Colonic mucosa (tissue), 4 donors: ENCODE measurements at places on chromosomes 1 and 21. TPM values are rescaled to one million over a fixed set of nuclear protein-coding genes. Genes with fewer than 3 reads are reported as not detected.
A peak's percentile ranks its signal among the peaks of the same experiment; 100 is the strongest.

Gene KRTAP7-1
- not detected for total RNA-seq

Gene FAM72D
- total RNA-seq: 0.96 TPM

Gene GRHL3
- total RNA-seq: 0.64 TPM

DNA sequence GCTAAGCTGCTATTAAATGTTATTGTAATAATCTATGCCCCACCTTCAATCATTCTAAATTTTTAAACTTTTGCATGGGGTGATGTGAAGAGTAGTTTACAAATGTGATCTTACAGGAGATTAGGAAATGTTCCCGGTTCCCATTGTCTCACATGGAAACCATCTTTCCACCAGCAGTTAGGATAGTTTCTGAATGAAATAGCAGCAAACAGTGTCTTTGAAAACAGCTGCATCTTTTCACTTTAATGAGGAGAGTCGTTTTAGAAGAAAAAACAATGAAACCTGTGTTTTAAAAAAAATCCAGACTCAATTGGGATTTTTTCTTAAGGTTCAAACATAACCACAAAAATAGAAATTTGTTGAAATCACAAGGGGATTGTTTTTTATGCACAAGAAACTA, 134.2 kb downstream of the TLR5 start:
- no peaks in the 10 kb centered on the region for H3K4me1 ChIP-seq
- H3K27me3 ChIP-seq: no peaks in the 10 kb centered on the region
- H3K27ac ChIP-seq: no peak overlapping the region
- H3K4me3 ChIP-seq: no peak overlapping the region

DNA sequence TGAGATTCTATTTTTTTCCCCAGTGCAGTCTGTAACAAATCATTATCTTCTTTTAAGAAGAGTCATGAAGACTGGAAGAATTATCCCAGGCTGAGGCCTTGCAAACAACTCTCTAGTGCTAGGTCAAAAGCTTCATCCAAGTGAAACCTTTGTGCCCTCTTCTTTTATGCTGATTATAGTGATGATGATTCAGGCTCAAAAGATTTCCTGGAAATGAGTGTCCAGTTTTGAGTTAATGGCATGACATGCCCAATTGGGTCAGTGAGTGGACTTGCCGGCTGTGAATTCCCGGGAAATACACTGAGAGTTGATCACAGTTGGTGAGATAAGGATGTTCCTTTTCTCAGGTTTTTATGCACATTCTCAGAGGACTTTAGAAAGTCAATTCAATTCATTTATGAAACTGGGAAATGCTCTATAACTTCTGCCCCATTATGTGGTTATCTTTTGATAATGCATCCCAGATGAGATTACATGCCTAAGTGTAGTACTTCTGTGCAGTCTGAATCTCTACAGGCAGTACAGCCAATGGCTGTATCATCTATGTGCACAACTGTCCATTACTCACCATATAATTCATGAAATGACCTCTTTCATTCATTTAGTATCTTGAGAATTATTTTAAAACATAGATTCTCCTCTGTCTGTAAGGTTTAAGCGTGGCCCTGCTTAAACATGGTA, 66.2 kb downstream of the S1PR1 start:
- H3K36me3 ChIP-seq: no peaks in the 10 kb centered on the region
- no peaks in the 10 kb centered on the region for H3K4me1 ChIP-seq
- DNase-seq: no peak
- H3K27ac ChIP-seq: no peak overlapping the region
- H3K27me3 ChIP-seq: no peaks in the 10 kb centered on the region
- no peak overlapping the region for H3K4me3 ChIP-seq

DNA sequence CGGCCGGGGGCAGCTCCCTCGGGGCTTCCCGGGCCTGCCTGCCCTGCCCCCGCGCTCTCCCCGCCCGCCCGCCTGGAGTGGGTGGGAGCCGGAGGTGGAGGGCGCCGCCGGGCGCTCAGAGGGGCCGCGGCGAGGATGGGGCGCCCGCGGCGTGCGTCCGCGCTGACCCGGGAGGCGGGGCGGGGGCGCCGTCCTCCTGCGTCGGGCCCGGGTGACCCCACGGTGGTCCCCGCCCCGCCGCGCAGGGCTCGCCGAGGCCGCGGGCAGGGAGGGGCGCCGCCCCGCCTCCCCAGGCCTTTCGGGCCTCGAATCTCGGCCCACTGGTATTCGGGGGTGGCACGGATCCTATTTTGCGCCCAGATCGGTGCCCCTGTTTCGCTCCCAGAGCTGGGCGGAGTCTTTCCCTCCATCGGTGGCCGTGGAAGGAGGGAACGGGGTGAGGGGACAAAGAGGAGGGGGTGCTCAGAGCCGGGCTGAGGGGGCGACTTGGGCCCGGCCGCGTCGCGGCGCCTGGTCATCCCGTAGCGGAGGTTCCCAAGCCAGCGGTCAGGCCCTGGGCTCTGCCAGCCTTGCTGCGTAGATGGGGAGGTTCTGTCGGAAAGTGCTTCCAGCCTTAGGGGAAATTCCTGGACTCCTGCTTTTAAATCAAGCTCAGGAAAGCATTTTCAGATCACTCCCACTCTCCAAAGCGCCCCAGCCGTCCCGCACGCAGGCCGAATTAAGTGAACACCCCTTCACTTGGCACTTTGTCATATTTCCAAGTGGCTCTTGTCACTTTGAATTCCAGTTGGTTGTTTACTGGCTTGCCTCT, 545 bp downstream of the PATJ start:
- H3K36me3 ChIP-seq: no peaks in the 10 kb centered on the region
- H3K4me1 ChIP-seq: no peaks in the 10 kb centered on the region
- no peaks in the 10 kb centered on the region for H3K27me3 ChIP-seq
- H3K4me3 ChIP-seq: peak overlapping the region; percentile 82

DNA sequence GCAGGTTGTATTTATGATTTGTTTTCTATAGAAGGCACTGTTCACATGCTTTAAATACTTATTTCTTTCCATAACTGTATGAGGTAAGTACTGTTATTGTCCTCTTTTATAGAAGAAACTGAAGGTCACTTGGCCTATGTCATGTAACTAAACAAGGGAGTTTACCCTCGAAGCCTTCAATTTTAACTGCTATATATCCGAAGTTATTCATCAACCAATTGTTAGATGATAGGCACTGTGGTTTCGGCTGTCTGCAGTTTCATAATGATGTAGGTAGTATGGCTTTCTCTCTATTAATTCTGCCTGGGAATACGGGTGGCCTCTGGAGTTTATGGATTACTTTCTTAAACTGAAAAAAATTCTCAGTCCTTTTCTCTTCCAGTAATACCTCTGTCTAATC, 413.3 kb upstream of the ADGRL2 start:
- peaks cover 5% of the 10 kb centered on the region for H3K4me1 ChIP-seq
- H3K27me3 ChIP-seq: no peaks in the 10 kb centered on the region
- no peaks in the 10 kb centered on the region for H3K36me3 ChIP-seq
- peak overlapping the region; percentile 46 for H3K27ac ChIP-seq

DNA sequence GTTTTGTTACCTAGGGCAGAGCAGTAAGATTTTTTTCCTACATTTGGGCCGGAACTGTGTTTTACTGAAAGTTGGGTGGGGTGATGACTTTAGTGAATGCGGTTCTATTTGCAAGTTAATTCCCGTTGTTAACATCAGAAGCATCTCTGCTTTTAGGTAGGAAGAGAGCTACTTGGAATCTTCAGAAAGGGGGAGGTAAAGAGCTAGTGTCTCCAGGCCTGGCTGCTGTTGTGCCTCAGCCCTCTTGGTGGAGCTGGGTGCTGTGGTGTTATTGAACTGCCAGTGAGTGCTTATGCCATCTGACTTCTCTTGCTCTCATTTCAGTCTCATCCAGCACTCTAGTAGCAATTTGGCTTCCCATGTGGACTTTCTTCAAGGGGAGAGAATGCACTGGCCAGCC, 3.4 kb downstream of the KDM4A start:
- H3K36me3 ChIP-seq: peaks cover 5% of the 10 kb centered on the region
- H3K4me3 ChIP-seq: no peak overlapping the region
- no peak overlapping the region for H3K27ac ChIP-seq
- no peak for DNase-seq

- no peaks in the 10 kb centered on the region for H3K36me3 ChIP-seq
- H3K27ac ChIP-seq: no peak overlapping the region
- no peaks in the 10 kb centered on the region for H3K4me1 ChIP-seq
- no peak overlapping the region for H3K4me3 ChIP-seq
Observed at GRCh38 chr1:111030590-111030989, 66.9 kb upstream of the LRIF1 start.

- H3K4me3 ChIP-seq: no peak overlapping the region
- H3K27ac ChIP-seq: no peak overlapping the region
- no peaks in the 10 kb centered on the region for H3K36me3 ChIP-seq
- no peaks in the 10 kb centered on the region for H3K27me3 ChIP-seq
- H3K4me1 ChIP-seq: no peaks in the 10 kb centered on the region
Observed at GRCh38 chr21:19648391-19648790, 1244.8 kb upstream of the TMPRSS15 start.

DNA sequence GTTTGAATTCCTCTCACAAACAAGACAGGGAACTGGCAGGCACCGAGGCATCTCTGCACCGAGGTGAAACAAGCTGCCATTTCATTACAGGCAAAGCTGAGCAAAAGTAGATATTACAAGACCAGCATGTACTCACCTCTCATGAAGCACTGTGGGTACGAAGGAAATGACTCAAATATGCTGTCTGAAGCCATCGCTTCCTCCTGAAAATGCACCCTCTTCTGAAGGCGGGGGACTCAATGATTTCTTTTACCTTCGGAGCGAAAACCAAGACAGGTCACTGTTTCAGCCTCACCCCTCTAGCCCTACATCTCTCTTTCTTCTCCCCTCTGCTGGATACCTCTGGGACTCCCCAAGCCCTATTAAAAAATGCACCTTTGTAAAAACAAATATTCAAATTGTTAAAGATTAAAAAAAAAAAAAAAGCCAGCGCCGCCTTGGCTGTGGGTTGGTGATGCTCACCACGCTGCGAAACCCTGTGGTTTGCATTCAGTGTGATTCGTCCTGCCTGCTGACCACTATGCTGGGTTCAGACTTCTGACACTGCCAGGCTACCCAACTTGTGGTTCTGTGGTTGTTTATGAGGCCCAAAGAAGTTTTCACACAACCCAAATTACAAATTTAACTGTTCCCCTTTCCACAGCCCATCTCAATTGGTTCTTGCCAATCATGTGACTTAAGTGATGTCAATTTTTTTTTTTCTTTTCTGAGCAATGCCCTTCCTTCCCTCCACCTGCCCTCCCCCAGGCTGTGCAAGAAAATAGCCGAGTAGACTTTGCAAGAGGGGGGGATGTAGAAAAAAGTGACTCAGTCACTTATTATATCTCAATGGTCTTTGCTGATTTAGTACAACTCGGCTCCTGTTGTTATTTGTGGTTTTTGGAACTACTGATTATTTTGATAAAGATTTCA, at the start of gene RUNX1:
RUNX1 (minus strand) TSS at position 597 of the 912 bp plus-strand sequence.
- no peaks in the 10 kb centered on the region for H3K36me3 ChIP-seq
- peak within 1 kb of the TSS; percentile 69 for H3K27ac ChIP-seq
- peak; percentile 50 for DNase-seq
- peak within 1 kb of the TSS; percentile 21 for H3K4me3 ChIP-seq
- H3K27me3 ChIP-seq: no peaks in the 10 kb centered on the region
- peaks cover 5% of the 10 kb centered on the region for H3K4me1 ChIP-seq

DNA sequence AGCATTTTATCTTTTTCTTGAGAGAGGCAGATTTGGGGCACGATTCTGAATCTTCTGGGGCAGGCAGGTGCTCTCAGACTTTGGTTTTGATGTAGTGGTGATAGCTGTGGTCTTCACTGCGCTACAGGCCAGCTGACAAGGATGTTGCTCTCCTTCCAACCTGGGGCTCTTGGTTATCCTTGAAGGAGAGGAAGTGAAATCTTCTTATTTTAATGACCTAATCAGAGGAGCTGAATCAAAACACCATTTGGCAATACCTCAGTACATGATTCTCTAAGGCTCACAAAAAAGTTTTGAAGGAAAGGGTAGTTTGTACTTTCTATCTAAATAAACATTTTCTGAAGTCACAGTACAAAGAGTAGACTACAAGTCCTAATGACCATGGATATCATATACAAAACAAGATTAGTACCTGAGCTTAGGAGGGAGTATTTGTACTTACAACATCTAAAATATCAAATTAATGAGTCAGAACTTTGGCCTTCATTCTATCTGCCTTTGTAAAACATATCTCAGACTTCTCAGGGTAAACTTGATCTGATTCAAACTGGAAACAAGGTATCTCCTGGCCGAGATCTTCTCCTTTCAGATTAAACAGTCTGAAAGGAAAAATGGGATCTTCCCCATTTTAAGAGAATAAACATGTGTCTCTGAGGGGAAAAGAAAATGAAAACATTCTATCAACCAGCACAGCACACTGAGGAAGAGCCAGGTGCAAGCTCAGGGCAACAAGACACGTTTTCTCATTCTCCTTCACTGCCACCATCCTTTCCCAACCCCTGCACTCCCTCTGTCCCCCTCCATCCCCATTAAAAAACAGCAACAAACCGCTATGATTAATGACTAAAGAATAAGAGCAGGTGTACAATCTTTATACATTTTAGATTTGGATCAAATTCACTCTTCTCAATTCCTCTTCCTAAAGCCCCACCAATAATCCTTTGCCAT, 69.2 kb downstream of the SH3GLB1 start:
- no peak for DNase-seq
- H3K36me3 ChIP-seq: no peaks in the 10 kb centered on the region
- H3K4me3 ChIP-seq: no peak overlapping the region
- H3K27me3 ChIP-seq: no peaks in the 10 kb centered on the region
- no peak overlapping the region for H3K27ac ChIP-seq

DNA sequence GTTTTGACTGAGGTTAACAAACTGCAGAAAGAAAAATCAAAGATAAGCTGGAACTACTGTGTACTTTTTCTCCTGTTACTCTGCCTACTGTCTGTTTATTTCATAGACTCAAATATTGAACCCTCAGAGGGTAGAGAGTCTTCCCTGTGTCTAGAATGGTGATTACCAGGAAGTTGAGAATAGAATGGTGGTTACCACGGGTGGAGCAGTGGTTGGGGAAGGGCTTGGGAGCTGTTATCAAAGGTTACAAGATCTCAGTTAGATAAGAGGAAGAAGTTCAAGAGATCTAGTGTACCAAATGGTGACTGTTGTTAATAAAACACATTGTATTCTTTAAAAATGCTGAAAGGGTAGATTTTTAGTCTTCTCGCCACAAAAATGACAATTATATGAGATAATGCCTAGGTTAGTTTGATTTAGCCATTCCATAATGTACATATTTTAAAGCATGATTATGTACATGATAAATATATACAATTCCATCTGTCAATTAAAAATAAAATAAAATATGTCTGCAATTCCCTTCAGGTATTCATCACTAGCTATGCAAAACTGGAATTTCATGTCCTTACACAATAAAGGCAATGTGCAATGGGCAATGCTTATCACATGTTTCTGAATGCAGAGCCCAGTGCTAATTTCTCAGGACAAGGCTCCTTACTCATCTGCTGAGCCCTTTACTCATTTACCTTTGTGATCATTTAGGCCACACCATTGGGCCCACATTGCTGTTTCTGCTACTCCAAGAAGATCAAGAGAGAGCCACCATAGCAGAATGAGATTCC, 474.3 kb upstream of the CAMK1G start:
- H3K4me1 ChIP-seq: no peaks in the 10 kb centered on the region
- H3K36me3 ChIP-seq: no peaks in the 10 kb centered on the region
- peak overlapping the region; percentile 32 for H3K27ac ChIP-seq
- H3K27me3 ChIP-seq: no peaks in the 10 kb centered on the region

DNA sequence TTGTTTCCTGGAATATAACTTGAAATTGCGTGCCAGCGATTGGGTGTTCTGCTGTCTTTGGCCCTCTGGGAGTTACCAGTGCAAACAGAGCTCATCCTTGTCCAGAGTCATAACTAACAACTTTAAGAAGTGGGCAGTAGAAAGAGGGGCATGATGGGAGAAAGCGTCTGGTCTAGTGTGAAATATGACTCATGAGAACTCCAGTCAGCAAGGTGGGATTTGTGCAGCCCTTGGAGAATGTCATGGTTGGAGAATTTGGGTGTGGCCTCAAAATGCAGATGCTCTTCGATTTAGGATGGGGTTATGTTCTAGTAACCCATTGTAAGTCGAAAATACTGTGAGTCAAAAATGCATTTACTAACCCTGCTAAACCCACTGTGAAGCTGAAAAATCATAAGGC, 12.9 kb downstream of the ATP1B1 start:
- no peak overlapping the region for H3K27ac ChIP-seq
- DNase-seq: no peak
- no peaks in the 10 kb centered on the region for H3K36me3 ChIP-seq
- H3K4me3 ChIP-seq: no peak overlapping the region
